Activated naive CD4-positive, alpha-beta T cell treated with Interleukin-2 at 50 U/mL for 16 hours (primary cell): ENCODE measurements at places on chromosomes 1 and 21.

DNA sequence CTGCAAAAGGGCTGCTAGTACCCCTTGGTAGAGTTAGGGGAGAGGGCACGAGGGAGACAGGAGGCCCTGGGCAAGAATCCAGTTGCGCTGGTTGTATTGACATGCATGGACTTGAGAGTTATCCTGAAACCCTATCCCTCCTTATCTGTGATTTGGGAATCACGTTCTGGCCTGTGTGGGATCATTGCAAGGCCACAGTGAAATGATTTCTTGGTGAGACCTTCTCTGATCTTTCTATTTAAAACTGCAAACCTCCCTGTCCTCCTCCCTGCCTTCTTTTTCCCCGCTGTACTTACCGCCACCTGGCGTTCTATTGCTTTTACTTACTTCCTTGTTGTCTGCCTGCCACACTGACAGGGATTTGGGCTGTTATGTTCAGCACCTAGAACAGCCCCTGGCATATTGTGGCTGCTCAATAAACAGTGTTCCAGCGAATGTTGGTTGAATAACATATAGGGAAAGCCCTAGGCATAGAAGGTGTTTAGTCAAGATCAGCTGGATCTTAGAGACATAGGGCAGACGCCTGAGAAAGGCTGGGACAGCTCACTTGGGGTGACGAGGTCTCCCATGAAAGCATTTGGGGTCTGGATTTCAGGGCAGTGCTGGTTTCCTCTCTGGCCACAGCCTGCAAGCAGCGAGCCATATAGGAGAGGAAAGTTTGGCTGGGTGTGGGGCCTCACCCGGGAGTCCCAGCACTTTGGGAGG, 25.6 kb downstream of the ALPL start:
- no peak for DNase-seq

- DNase-seq, result no peak
These were observed 521.1 kb downstream of the ADGRL2 start for GRCh38 chr1:82321794-82322193.

GRCh38 chr1:65820983-65821382, 28.3 kb downstream of the PDE4B start:
- no peak for DNase-seq

- peak; percentile 75 for DNase-seq
These were observed 5.7 kb upstream of the ZNF683 start for GRCh38 chr1:26378088-26378878.

DNA sequence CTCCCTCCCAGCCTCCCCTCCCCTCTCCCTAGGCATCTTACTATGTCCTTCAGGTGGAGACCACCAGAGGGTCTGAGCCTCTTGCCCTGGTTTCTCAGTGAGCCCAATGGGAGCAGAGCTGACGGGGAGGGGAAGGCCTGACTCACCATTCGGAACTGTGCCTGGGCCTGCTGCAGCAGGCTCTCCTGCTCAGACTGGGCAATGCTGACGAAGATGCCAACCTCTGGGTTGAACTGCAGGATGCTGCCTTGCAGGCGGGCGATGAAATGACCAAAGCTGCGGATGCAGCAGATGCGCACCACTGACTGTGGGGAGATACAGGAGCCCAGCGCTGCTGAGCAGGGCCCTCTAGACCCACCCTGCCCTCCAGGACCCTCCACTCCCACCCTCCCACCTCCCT, 11.0 kb upstream of the PAQR6 start:
- DNase-seq, result no peak

DNA sequence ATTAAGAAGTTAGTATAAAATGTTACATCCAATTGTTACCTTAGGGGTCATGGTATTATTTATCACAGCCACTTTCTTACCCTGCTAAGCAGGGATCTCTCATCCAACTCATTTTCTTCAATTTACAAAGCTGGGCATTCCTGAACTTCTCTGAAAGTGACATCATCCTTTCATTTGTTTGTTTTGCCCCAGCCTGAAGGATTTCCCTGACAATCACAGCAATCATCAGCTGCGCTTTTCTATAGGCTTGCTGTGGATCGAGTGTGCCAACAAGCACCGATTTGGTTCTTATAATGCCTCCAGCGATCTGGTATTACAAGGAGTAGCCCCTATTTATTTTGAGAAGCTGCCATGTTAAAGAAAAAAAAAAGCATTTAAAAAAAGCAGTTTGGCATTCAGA, 240.2 kb downstream of the USH2A start:
- no peak for DNase-seq

GRCh38 chr1:47701741-47702515, 264.1 kb downstream of the FOXD2 start:
- DNase-seq, result no peak

DNA sequence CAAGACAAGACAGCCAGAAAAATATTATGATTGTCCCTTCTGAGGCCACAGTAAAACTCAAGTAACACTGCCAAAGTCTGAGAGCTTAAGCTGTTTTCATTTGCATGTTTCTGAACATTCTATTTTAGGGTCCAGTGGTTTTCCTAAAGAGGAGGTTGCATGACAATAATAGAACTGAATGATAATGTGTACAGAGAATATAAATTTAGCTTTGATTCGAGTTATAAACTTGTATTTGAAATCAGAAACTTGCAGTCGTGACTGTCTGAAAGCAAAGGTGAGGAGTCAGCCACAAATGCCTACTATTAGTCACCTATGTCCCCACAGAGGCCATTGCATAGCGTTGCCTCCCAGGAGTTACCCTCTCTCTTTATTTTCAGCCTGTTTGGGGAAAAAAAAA, 363.1 kb upstream of the ADGRL2 start:
- no peak for DNase-seq

GRCh38 chr21:46168238-46168637, 12.9 kb upstream of the FTCD start:
- no peak for DNase-seq

- peak; percentile 60 for DNase-seq
These were observed 76.3 kb downstream of the MORN1 start for GRCh38 chr1:2314803-2315673.

- DNase-seq, result no peak
These were observed 88.9 kb downstream of the DMRTB1 start for GRCh38 chr1:53548031-53548491.

- no peak for DNase-seq
These were observed 720 bp upstream of the BSDC1 start for GRCh38 chr1:32394890-32395432.

DNA sequence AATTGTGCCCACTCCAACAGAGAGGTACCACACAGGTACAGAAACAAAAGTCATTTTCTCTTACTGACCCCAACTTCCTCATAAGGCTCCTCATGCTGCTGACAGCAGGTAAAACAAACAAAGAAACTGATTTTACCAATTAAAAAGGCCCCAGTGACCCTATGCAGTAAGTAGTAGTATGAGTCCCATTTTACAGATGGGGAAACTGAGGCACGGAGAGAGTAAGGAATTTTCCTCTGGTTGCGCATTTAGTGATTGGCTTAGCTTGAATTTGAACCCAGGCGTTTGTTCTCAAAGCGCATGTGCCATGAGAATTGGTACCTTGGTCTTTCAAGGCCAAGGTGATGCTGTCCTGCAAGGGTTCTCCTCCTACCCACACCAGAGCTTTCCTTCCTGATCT, 66.1 kb upstream of the ZBTB40 start:
- no peak for DNase-seq

DNA sequence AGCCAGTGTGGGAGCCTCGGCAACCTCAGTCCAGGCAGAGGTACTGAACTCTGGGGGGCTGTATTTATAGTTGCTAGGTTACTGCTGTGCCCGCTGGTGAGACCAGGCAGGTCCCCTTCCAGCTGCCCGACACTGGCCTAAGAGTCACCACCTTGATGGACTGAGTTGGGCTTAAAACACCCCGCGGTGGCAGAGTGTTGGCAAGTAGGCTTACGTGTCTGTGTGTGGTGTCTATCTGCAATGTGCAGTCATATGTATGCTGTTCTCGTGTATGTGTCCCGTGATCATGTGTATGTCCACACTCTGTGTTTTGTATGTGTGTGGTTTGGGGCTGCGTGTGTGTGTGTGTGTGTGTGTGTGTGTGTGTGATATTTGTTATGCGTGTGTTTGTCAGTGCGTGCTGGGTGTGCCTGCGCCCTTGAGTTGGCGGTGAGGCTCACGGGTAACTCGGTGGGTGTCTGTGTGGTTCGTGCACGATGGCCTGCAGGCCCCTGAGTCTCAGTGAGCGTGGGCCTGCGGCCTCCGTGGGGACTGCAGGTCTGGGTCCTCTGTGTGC, 65.5 kb downstream of the MEF2D start:
- no peak for DNase-seq

GRCh38 chr1:196856053-196856452, 31.8 kb upstream of the CFHR4 start:
- DNase-seq, result no peak

- no peak for DNase-seq
These were observed 20.4 kb upstream of the PLXNA2 start for GRCh38 chr1:208264469-208265121.

- DNase-seq, result no peak
These were observed 47.4 kb upstream of the TSHB start for GRCh38 chr1:114982251-114982650.

GRCh38 chr1:19423130-19423529, 62.2 kb downstream of the CAPZB start:
- DNase-seq, result no peak

DNA sequence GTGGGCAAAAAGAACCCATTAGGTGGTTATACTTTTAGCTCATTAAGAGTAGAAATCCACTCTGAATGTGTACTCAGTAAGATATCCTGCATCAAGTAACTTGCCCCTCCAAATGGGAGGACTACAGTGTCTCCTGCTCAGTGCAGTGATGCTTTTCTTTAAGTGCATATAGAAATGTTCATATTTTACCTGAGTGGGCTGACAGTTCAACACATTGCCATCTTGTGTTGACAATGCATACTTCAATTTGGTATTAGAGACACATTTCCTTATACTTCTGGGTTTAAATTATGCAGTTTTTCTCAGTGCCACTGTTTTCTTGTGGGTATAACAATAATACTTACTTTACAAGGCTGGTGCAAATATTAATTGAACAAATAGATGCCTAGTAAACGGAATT, 318.6 kb upstream of the TMPRSS15 start:
- no peak for DNase-seq

DNA sequence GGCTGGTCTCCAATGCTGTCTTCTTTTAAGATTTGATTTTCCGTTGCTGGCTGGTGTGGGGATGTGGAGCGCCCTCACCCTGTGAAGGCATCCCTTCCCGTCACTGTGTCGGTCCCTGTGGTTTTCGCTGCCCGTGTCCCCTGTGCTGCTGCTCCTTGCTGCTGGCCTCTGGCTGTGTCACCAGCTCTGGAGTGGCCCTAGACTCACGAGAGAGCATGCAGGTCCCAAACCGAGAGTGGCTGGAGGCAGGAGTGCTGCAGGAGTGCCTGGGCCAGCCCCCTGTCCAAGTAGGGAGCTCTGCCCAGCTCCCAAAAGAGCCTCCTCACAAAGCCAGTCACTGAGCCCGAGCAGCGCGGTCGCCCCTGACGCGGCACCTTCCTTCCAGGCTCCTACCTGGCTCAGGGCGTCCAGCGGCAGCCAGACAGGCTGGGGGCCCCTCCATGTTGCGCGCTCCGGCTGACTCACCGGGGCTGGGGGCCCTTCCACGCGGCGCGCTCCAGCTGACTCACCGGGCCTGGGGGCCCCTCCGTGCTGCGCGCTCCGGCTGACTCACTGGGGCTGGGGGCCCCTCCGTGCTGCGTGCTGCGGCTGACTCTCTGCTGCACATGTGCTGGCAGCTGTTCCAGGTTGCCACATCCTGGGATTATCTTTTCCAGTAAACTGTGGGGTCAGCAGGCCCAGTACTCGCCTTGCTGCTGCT, 106.7 kb upstream of the COL6A1 start:
- no peak for DNase-seq

- DNase-seq, result no peak
These were observed 134.1 kb upstream of the ADGRL2 start for GRCh38 chr1:81666586-81666985.

- no peak for DNase-seq
These were observed 66.0 kb downstream of the VCAM1 start for GRCh38 chr1:100785470-100786052.

DNA sequence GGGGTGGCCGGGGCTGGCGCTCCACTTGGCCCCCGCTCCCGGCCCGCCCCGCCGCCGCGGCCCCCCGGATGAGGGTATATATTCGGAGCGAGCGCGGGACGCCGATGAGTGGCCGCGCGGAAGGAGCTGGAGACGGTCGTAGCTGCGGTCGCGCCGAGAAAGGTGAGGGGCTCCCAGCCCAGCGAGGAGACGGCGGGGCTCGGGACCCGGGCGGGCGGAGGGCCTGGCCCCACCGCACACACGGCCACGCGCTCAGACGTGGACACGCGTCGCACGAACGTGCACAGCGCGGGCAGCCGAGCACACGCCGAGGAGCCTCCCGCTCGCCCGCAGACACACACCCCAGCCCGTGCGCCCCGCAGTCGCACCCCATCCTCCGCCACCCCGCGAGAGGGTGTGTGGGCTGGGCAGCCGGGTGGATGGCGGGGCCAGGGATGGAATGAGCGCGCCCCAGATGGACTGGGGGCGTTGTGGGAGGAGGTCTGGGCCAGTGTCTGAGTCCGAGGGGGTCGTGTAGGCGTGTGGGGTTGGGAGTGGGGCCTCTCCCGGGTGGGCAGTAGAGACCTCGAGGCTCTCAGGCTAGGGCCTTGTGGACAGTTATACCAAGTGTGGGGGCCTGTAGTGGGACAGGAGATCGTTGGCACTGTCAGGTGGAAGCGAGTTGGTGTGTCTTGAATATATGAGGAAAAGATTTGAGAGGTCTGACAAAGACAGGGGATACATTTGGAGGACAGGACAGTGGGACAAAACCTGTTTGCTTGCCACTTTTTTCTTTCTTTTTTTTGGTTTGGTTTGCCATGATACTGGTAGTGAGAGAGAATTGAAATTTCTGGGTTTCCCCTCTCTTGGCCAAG, at the start of gene UAP1:
UAP1 (plus strand) TSS at position 107 of the 854 bp plus-strand sequence. CDS start 4,347 bp downstream, outside the sequence.
- no peak for DNase-seq

- no peak for DNase-seq
These were observed 7.7 kb upstream of the FAM167B start for GRCh38 chr1:32239337-32239736.

DNA sequence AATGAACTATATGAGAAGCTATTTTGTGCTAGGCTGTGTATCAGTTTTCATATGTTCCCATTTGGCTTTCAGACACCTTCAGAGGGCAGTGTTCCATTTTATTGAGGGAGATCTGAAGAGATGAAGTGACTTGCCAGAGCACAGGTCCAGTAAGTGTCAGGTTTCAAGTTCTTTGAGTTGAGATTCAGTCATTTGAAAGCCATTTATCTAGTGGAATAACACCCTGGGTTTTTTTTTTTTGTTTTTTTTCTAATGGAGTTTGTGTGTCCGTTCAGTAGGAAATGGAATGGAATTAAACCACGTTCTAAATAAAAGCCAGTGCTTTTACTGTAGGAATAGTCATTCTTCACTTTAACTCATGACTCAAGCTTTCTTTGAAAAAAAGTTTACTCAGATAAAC, 652.9 kb upstream of the USP24 start:
- DNase-seq, result no peak

GRCh38 chr1:45013551-45014209, 1.6 kb downstream of the UROD start:
- no peak for DNase-seq

GRCh38 chr1:233655301-233655740, 41.4 kb downstream of the KCNK1 start:
- DNase-seq, result no peak

DNA sequence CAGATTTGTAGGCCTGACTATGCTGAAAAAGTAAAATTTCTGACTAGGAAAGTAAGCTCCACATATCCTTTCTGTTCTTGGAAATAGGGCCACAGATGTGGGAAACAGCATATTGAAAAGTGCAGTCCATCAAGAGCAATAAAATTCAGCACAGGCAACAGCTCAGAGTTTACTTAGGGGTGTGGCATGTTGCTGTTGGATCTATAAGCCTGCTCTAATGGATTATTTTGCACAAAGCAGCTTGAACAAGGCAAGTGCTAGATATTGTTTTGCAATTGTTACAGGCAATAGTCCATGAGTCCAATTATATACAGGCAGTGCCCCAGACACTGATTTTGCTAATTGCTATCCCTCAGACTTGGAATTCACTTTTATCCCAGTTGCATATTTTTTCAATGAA, 289.8 kb upstream of the SNX7 start:
- DNase-seq, result no peak
